ENCODE measurements at places on chromosomes 1 and 21.

GRCh38 chr1:16724718-16725438, 15.4 kb upstream of the RNU1-4 start:
- DNase-seq = no peak

- DNase-seq = no peak
These were observed 63.9 kb downstream of the WDR64 start for GRCh38 chr1:241715956-241716355.

- no peak for DNase-seq
These were observed 21.2 kb upstream of the LRRC8C start for GRCh38 chr1:89611721-89612120.

DNA sequence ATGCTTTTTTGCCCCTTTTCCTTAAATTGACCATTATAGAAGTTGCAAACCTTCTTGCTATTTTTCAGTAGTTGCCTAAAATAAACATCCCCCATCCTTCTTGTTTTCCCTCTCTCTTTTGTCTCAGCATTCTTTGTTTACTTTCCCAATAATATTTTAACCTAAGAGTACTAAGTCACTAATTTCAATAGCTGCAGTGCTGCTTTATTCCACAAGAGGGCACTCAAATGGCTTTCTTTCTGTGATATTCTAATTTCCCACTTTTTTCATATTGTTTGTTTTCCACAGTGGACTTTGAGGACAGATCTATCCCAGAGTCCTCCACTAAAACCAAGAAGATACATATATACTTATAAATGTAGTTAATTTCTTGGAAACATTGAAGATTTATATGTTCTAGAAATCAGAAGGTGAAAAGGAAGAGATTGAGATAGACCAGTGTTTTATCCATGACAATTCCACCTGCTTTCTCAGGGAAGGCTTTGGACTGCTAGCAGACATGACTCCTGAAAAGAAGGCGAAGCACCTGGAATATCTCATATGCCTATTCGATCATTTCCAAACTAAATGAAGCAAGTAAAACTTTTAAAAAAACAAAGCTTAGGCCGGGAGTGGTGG, 104.8 kb upstream of the GRIK1 start:
- no peak for DNase-seq

DNA sequence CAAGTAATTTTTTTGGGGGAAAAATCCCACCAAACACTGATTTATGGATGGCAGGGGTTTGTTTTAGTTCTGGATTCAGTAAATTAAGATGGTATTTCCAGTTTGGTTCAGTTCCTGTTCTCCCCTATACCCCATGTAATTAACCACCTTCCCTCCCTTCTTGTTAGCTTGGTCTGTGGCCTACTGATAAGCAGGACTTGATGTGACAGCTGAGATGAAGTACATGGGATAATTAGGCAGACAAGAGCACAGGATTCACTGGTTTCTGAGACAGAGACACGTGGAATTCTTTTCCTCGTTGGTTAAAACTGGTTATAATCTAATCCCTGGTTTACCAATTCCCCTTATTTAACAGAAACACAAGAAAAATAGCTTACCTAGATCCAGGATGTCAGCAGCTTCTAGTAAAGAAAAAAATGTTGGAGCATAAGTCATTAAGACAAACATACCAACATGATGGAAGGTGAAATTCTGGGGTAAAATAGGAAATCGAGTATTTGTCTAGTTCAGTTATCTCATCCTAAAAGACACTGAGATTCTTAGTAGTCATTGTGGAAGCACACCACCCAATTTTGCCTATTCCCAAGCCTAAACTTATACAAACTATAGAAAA, 81.5 kb downstream of the SCMH1 start:
- DNase-seq = no peak

DNA sequence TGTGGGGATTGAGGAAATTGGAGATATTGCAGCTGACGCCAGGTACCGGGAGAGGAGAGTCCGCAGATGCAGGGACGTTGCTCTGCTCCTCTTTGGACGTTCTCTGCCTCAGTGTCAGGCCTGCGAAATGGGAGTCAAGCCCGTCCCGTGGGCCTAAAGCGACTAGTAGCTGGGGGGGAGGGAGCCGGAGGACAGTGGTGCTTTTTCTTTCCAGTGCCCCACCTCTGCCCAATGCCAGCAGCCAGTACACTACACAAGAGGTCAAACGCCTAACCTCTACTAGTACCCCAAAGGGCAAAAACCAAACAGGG, 413.6 kb upstream of the ESRRG start:
- DNase-seq = no peak

All from amniotic stem cell (primary cell).